NB4 (cell line): ENCODE measurements at places on chromosomes 5 and 9.

DNA sequence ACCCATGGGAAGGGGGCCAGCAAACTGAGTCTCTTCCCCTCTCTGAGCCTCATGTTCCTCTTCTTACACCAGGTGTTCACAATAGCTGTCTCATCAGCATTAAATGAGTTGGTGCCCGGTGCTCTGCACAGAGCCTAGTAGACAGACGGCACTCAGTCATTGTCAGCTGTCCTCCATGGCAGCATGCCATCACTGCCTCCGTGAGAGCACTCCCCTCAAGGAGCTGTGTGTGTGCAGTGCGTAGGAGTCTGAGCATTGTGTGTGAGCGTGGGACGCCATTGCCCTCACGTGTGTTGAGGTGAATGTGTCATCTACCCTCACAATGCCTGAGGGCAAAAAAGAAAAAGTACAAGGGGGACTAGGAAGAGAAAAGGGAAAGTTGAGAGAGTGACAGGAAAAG, 536.5 kb downstream of the CDK5RAP2 start:
- DNase-seq: peak; percentile 1

- DNase-seq: no peak
These were observed 1.1 kb downstream of the KDM3B start for GRCh38 chr5:138353560-138354080.

DNA sequence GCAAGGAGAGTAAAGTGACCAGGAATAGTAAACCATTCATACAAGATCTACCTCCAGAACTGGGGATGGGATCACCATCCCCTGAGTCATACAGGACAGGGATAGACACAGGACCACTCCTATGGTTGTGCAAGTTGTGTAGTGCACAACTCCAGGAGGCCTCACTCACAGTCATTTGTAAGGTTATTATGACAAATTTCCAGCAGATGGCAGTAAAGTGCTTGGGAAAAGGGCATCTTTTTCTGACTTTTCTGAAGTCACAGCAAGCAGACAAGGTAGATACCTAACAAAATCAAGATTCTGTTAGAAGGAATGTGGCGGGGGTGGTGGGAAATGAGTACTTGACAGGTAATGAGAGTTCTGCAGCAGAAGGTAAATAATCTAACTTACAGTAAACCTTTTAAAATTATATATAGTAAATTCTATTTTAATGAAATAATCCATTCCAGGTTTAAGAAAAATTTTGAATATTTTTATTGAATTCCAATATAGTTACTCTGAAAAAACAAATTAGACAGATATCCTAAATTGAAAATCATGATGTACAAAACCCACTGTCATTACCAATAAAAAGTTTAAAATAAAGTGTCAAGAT, 16.7 kb upstream of the KIF27 start:
- peak; percentile 76 for DNase-seq

- no peak for DNase-seq
These were observed 2.7 kb downstream of the PCDHGC5 start for GRCh38 chr5:141491323-141492167.

- DNase-seq: no peak
These were observed 218.2 kb upstream of the ADAMTSL1 start for GRCh38 chr9:18255747-18256146.

- DNase-seq: no peak
These were observed 35.2 kb downstream of the MARVELD2 start for GRCh38 chr5:69450116-69450515.

DNA sequence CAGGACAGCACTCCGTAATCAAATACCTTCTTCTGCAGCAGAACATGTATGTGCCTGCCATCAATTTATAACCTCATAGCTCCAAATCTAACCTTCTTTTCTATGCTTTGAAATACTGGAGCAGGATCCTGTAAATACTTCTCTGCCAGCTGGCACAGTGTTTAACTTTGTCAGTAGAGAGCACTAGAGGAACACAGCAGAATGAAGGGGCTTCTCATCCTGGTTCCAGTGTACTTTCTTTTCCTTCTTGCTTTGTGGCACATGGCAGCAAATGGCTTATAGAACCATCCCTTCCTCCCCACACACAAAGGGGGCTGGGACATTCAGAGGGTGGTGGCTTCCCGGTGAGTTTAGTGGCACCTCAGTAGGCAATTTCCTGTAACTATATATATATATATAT, 3.8 kb upstream of the FBXW11 start:
- DNase-seq: peak; percentile 46

DNA sequence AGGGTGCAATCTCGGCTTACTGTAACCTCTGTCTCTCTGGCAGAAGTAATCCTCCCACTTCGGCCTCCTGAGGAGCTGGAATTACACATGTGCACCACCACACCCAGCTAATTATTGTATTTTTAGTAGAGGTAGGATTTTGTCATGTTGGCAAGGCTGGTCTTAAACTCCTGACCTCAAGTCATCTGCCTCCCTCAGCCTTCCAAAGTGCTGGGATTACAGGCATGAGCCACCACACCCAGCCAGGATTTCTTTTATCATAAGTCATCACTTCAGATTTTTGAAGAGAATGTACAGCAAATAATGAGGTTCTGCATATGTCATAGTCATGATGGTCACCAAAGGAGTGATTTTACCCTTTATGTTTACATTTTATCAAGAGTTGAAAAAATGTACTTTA, 108.1 kb downstream of the GCNT1 start:
- no peak for DNase-seq

DNA sequence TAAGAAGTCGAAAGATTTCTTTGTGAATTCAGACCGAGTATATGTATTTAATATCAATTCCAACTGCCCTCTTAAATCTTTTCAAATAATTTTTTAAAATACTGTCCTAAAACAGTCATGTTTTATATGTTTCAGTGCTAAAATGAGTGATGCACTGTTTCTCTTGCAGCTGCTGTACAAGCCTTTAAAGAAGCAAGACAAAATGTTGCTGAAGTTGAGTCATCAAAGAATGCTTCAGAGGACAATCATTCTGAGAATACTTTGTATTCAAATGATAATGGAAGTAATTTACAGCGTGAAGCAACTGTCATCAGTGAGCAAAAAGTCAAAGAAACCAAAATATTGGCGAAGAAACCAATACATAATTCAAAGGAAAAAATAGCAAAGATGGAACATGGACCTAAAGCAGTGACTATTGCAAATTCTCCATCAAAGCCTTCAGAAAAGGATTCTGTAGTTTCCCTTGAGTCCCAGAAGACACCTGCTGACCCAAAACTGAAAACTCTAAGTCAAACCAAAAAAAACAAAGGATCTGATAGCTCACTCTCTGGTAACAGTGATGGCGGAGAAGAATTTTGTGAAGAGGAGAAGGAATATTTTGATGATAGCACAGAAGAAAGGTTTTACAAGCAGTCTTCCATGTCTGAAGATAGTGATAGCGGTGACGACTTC, 58.0 kb downstream of the LOX start:
- DNase-seq: no peak

DNA sequence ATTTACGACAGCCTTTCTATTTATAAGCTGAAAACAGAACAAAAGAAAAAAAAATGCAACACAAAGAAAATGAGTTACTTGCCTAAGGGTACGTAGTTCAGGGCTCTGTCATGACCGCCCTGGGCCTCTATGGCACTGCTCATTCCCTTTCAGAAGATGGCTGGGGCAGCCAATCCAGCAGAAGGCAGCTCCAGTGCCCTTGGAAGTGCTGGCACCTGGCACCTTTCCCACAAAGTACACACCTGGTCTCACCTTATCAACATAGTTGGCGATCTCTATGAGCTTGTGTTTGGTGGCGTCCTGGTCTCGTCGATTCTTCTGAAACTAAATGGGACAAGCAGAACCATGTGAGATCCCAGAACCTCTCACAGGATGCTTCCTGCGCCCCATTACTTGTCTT, 53.2 kb downstream of the NIPAL4 start:
- no peak for DNase-seq

- no peak for DNase-seq
These were observed 336.1 kb upstream of the SLC30A5 start for GRCh38 chr5:68757626-68758212.

GRCh38 chr9:70868661-70869652, 252.5 kb downstream of the TRPM3 start:
- DNase-seq: no peak

DNA sequence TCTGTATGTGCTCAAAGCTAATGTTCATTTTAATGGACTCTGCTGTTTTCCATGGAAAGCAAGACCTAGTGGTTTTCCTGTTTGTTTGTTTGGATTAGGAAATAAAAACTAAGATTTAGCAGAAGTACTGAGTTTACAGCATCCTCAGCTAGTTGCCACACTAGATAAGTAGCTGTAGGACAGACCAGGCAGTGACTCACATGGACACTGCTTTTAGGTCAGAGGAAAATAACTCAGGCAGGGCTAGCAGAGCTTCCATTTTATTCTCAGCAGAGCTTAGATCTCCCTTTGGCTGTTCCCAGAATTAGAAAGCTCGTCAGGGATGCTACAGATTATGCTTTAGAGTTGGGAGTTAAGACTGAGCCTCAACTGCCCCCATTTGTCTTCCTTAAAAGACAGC, 204.4 kb downstream of the SH3GL2 start:
- DNase-seq: no peak

GRCh38 chr9:124389146-124389939, 25.9 kb downstream of the PSMB7 start:
- DNase-seq: no peak

DNA sequence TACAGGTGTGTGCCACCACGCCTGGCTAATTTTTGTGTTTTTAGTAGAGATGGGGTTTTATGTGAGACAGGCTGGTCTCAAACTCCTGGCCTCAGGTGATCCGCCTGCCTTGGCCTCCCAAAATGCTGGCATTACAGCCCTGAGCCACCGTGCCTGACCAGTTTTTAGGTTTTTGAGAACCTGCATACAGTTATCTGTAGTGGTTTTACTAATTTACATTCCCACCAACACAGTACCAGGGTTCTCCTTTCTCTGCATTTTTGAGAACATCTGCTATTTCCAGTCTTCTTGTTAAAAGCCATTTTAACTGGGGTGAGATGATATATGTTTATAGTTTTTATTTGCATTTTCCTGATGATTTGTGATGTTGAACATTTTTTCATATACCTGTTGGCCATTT, 12.8 kb downstream of the DMXL1 start:
- no peak for DNase-seq

GRCh38 chr5:93384995-93385394, 196.0 kb downstream of the NR2F1-AS1 start:
- no peak for DNase-seq

- DNase-seq: peak; percentile 22
These were observed 60.2 kb upstream of the SLC2A8 start for GRCh38 chr9:127336506-127337352.

DNA sequence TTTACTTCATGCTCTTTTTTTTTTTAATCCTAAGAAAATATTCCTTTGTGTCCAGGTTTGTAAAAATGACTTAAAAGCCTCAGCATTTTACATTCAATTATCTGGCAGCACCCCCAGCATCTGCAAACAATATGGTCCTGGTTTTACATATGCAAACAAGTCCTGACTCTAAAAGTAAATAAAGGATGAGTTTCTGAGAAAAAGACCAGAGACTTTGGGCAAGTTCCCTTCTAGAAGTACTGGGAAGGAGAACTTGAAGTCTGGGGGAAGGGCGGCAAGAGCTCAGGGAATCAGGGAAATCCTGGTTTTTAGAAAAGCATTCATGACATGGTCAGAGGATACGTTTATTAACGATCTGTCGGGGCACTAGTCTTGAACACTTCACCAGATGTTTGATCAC, 25.8 kb downstream of the COL23A1 start:
- DNase-seq: no peak

- DNase-seq: no peak
These were observed 266.0 kb downstream of the DMAC1 start for GRCh38 chr9:7533376-7534090.

GRCh38 chr5:150311015-150311692, 8.4 kb upstream of the ARSI start:
- no peak for DNase-seq

GRCh38 chr5:1021136-1021968, 12.8 kb downstream of the NKD2 start:
- no peak for DNase-seq

- DNase-seq: no peak
These were observed 181.4 kb downstream of the GAS1 start for GRCh38 chr9:86765746-86766430.

- DNase-seq: peak; percentile 84
These were observed 20.4 kb downstream of the CCDC192 start for GRCh38 chr5:127723571-127723970.

GRCh38 chr5:72364171-72364570, 44.0 kb downstream of the PTCD2 start:
- no peak for DNase-seq

DNA sequence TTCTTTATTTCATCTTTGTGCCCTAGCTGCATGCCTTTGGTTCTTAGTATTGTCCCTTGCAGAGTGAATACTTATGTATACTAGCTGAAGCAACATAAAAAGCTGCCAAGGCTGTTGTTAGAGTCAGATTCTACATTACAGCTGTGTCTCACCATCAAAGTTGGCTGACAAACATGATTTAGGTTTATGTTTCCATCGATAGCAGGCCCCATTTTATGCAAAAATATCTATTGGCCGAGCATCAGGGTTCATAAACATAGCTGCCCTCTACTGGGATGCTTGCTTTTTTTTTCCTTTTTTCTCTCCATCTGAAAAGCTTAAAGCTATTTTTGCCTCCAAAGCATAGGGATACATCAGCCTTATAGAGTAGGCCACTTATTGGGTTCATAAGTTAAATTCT, 68.0 kb downstream of the FAM174A start:
- no peak for DNase-seq

GRCh38 chr5:132010989-132011621, 353 bp downstream of the ACSL6 start:
- DNase-seq: no peak
